ENCODE measurements at places on chromosomes 6 and 20.

DNA sequence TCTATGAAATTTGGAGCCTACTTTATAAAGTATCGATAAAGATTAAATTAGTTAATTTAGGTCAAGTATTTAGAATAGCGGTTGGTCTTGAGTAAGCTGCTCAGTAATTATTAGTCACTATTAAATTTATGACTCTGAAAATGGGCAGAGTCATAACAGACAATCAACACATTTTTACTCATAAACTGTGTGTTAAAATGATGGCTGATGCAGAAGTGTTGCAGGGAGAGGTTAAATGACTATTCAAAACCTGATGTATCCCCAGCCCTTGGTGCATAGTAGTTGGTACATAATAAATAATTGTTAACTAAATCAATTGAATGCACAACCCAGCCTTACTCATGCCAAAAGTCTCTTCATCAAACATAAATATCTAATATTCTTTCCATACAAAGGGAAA lies 30.6 kb downstream of the HIVEP2 start:
- no peak for DNase-seq

- DNase-seq: no peak
Measured at GRCh38 chr6:83125425-83125824, 58.0 kb downstream of the DOP1A start.

- no peak for DNase-seq
Measured at GRCh38 chr20:49557449-49557848, 10.5 kb downstream of the PTGIS start.

GRCh38 chr6:170262489-170263088 lies 28.3 kb downstream of the DLL1 start:
- no peak for DNase-seq

- DNase-seq: no peak
Measured at GRCh38 chr6:38245295-38245694, 394.4 kb downstream of the BTBD9 start.

DNA sequence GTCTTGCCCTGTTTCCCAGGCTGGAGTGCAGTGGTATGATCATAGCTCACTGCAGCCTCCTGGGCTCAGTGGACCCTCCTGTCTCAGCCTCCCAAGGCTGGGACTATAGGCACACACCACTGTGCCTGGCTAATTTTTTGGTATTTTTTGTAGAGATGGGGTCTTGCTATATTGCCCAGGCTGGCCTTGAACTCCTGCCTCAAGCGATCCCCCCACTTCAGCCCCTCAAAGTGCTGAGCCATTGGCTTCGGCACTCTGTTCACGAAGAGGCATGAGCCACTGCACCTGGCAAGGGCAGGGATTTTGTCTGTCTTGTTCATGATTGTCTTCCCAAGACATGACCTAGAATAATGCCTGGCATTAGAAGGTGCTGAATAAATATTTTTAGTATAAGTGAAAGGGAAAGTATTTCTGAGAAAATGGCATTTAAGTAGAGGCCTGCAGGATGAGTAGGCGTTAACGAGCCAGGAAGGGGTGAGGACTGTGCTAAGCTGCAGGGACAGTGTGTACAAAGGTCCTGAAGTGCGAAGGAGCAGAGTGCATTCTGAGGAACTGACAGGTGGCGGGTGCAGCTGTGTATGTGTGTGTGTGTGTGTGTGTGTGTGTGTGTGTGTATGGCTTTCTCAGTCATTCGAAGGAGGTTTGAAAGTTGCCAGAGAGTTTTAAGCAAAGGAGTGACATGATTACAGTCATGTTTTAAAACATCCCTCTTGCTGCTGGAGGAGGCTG lies 43.0 kb downstream of the VEGFA start:
- DNase-seq: no peak

GRCh38 chr20:11852811-11853210 lies 64.9 kb upstream of the BTBD3 start:
- DNase-seq: no peak

- no peak for DNase-seq
Measured at GRCh38 chr6:139028215-139028657, 309 bp upstream of the ABRACL start.

GRCh38 chr6:106910999-106911949 lies 63.3 kb downstream of the CD24 start:
- DNase-seq: no peak

DNA sequence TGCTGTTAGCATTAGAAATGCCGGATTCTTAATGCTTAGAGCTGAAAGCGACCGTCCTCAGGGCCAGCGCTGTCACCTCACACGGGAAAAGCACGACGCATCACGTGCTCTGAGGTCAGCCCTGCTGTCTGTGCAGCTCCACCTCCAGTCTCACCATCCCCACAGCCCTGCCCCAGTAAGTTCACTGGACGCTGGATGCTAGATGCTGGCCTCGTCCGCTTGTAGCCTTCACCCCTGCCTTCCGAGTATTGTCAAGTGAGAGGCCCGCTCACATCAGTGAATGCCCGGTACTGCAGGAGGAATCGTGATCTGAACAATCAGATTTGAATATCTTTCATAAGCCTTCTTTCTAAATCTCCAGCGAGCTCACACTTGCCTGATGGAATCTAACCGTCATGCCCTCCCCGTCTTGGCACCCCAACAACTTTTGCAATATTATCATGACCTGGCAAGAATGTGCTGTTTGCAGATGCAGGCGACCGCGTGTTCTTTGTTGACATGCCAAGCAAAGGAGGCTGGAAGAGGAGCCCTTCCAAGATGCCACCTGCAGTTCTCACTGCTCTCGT lies 64.9 kb downstream of the DLL1 start:
- no peak for DNase-seq

GRCh38 chr6:14499309-14499708 lies 381.7 kb downstream of the CD83 start:
- no peak for DNase-seq

- DNase-seq: no peak
Measured at GRCh38 chr20:21490105-21490504, 23.8 kb downstream of the NKX2-2 start.

DNA sequence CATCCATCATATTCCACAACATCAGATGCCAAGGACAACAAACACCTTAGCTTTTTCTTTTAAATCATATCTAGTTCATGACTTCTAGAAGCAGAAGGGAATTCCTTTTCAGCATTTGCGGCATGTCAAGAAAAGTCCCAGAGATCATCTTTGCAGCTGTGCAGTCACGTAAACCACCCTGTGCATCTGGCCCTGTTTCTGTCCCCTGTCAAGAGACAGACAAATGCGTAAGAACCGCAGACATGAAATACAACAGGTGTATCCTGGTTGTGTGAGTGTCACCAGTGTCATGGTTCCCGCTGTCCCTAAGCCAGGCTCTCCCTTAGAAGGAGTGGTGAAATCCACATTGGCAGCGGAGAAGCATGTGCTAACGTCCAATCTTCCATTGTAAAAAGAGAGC lies 28.1 kb downstream of the LY86 start:
- no peak for DNase-seq

DNA sequence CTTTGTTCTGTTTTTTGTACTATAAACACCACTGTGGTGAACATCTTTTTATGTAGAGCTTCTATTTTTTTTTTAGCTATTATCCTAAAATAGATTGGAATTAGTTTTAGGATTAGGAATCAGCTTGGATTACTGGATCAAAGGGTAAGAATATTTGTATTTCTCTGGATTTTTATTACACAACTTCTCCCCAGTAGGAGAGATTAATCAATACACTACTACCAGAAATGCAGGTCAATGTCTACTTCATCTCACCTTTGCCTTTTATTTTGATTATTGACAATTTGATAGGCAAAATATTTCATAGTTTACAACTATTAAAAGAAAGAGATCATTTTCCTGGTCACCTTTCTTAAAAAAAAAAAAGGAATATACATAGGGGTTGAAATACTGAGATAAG lies 191.9 kb downstream of the TSHZ2 start:
- DNase-seq: no peak

- DNase-seq: no peak
Measured at GRCh38 chr6:157400676-157401075, 19.7 kb downstream of the ZDHHC14 start.

- DNase-seq: no peak
Measured at GRCh38 chr6:2429460-2429859, 184.1 kb upstream of the GMDS start.

DNA sequence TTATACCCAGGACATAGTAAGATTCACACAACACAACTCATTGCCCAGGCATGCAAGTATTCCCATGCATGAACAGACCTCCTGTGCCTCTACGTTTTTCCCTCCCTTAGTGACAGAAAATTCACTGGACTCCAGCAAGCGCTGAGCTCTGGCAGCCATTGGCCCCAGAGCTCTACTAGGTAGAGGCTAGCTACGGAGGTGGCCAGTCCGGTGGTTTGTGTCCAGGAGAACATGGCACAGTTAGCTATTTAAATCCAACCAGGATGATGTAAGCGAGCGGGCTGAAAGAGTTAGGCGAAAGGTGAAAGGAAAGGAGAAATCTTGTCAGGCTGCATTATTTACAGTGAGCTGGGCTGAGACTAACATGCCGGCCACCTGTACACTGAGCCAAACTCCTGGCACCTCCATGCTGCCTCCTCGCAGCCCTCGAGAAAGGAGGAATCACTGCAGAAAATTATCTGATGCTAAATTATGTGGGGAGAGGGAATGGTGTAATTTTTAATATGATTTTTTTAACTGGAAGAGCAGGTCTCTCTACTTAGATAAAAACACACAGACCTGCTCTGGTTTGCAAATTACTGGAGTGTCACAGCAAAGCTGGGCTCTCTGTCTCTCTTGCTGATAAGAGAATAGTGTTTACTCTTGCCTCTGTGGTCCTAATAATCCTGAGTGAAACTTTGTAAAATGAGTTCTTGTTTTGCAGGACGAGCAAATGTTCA lies 50.1 kb upstream of the ARMC2 start:
- no peak for DNase-seq

GRCh38 chr20:34750484-34750883 lies 46.3 kb downstream of the TP53INP2 start:
- DNase-seq: no peak

- DNase-seq: no peak
Measured at GRCh38 chr20:10576411-10577090, 97.2 kb downstream of the JAG1 start.

- no peak for DNase-seq
Measured at GRCh38 chr6:42453654-42454427, 2.1 kb upstream of the TRERF1 start.

DNA sequence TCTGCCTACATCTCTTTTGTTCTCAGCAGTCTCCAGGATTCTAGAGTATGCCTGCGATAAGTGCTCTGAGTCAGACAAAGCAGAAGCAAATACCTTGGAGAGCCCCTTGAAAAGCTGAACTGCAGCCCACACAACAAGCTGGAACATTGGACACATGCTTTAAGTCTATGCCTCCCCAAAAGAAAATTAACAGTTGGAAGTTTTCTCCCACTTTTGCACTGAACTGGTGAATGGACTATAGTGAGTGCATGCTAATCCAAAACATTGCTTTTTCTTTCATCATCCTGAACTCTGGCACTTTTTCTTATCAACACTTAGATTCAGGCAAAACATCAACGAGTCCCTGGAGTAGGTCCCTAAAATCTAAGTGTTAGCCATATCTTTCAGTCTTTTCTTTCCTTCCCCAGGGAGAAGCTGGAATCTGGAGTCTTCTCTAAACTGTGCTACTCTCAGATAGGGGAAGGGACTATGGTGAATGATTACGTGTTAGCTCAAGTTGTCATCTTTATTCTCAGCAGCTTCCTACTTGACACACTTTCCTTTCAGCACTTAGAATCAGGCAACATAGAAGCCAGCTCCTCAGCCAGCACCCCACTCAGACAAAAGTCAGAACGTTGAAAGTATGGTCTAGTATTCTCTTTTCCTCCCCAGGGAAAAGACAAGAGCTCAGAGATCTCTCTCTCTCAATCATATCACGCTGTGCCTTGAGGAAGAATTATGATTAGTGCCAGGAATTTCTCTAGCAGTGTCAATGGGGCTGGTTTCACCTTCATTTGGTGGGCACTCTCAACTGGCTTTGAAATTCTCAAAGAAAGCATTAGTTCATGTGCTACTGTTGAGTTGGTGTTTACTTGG lies 811.0 kb upstream of the GJE1 start:
- no peak for DNase-seq

GRCh38 chr20:43752561-43753301 lies 25.9 kb upstream of the GTSF1L start:
- DNase-seq: peak; percentile 56

DNA sequence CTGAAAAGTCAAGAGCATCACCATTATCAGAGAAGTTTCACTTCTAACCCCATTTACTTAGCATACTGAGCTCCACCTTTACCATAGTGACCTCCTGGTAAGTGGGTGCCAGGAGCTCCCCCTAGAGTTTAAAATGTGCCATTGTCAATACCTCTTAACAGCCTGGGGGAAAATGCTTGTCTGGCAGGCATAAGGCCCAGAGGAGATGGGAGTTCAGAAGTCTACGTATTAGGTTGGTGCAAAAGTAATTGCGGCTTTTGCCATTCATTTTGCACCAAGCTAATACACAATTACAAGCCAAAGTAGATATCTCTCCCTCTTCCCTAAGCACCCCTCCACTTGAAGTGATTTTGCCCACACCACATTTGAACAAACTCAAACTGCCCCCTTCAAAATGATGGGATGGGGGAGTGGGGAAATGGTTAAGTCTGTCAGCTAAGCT lies 919.0 kb downstream of the KIF16B start:
- no peak for DNase-seq

DNA sequence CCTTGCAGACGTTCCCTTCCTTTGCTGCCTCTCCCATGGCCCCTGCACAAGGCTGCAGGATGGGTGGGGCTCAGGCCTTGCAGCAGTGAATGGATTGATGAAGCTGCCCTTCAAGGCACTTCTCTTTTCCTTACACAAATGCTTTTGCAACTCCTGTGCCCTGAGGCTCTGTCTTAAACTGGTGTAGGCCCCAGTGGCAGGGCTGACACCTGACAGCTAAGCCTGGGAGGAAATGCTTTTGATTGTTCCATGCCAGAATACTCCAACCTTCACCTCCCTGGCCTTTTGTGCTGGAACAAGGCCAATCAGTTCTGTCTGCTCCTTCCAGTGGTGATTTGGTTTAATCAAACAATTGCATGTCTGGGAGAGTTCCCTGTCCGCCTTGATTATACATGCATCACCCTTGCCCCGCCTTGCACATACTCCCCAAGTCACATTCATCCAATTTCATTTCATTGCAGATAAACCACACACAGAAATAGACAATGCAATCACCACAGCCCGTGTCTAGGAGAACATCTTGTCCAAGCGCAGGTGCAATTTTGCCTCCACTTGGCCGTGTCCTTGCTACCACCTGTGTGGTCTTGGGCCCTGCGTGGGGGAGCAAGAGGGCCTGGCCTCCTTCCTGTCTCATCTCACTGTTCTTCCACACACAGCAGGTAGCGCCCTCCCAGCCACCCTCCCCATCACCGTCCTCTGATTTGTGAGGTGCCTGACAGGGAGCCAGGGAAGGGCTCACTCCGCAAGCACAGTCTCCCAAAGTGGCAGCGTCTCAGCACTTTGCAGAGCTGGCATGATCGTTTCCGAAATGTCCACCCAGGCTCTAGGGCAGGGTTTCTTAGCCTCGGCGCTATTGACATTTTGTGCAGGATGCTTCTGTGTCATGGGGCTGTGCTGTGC lies 120.4 kb downstream of the CDH26 start:
- no peak for DNase-seq

- no peak for DNase-seq
Measured at GRCh38 chr20:17795003-17795402, 95.2 kb downstream of the BANF2 start.

- peak; percentile 17 for DNase-seq
Measured at GRCh38 chr20:4607287-4607713, 114.4 kb upstream of the PRND start.

GRCh38 chr6:30743099-30744053 lies 889 bp upstream of the FLOT1 start:
- no peak for DNase-seq

Data from stimulated activated CD8-positive, alpha-beta memory T cell treated with anti-CD3 and anti-CD28 coated beads, Interleukin-15, amount 100 ng/mL, for 48 hours (primary cell).